Colonic mucosa (tissue), 4 donors: ENCODE measurements at places on chromosomes 5 and 9. TPM values are rescaled to one million over a fixed set of nuclear protein-coding genes. Genes with fewer than 3 reads are reported as not detected.

MEIKIN gene
- not detected for total RNA-seq

BARHL1 gene
- total RNA-seq, result not detected

PLPPR1 gene
- 0.25 TPM for total RNA-seq

ADRB2 gene
- 0.94 TPM for total RNA-seq

- no peaks in the 10 kb centered on the region for H3K36me3 ChIP-seq
- no peak for DNase-seq
- no peak overlapping the region for H3K4me3 ChIP-seq
- H3K27me3 ChIP-seq, result no peaks in the 10 kb centered on the region
- no peak overlapping the region for H3K27ac ChIP-seq
Measured at GRCh38 chr5:143836161-143836725, 24.3 kb downstream of the HMHB1 start.

GRCh38 chr5:97425511-97425910 is 242.5 kb upstream of the RIOK2 start:
- no peaks in the 10 kb centered on the region for H3K27me3 ChIP-seq
- no peaks in the 10 kb centered on the region for H3K36me3 ChIP-seq
- no peak overlapping the region for H3K27ac ChIP-seq
- no peak overlapping the region for H3K4me3 ChIP-seq
- DNase-seq, result no peak

GRCh38 chr9:120646948-120647347 is 67.0 kb upstream of the CDK5RAP2 start:
- H3K4me1 ChIP-seq, result no peaks in the 10 kb centered on the region
- no peaks in the 10 kb centered on the region for H3K36me3 ChIP-seq
- no peak overlapping the region for H3K4me3 ChIP-seq
- no peak for DNase-seq
- H3K27ac ChIP-seq, result no peak overlapping the region
- no peaks in the 10 kb centered on the region for H3K27me3 ChIP-seq

GRCh38 chr9:131889437-131890251 is 149.8 kb upstream of the RAPGEF1 start:
- DNase-seq, result no peak
- H3K27ac ChIP-seq, result no peak overlapping the region
- no peaks in the 10 kb centered on the region for H3K27me3 ChIP-seq
